Endothelial cell of coronary artery (primary cell): ENCODE measurements at places on chromosomes 2 and 18. TPM values are rescaled to one million over a fixed set of nuclear protein-coding genes. Genes with fewer than 3 reads are reported as not detected.

The KYNU gene
- total RNA-seq, result not detected in 2 replicates

The FZD7 gene
- total RNA-seq, result 0.36 and 0.85 TPM in 2 replicates

The FNDC4 gene
- 30.1 and 31.8 TPM in 2 replicates for total RNA-seq

The NPAS2 gene
- 5.8 and 6.6 TPM in 2 replicates for total RNA-seq

The SEMA4F gene
- 4.0 and 5.9 TPM in 2 replicates for total RNA-seq

The CRYBA2 gene
- not detected in 2 replicates for total RNA-seq
